A549 treated with DMSO at 1 μM for 4 hours (cell line): ENCODE measurements at places on chromosomes 6 and 20. TPM values are rescaled to one million over a fixed set of nuclear protein-coding genes. Genes with fewer than 3 reads are reported as not detected.

Gene CST5
- total RNA-seq = not detected in 5 replicates

Gene SCRT2
- total RNA-seq = not detected in 5 replicates

Gene MRPL2
- total RNA-seq = 50.9 to 60.3 TPM (median 57.7 TPM) in 5 replicates

Gene PDYN
- not detected in 5 replicates for total RNA-seq

Gene ARMC2
- total RNA-seq = 1.5 to 3.8 TPM (median 2.1 TPM) in 5 replicates

Gene TRPC4AP
- total RNA-seq = 46.7 to 61.3 TPM (median 57.9 TPM) in 5 replicates

Gene PDE7B
- 1.3 to 2.3 TPM (median 1.6 TPM) in 5 replicates for total RNA-seq

Gene TNNC2
- total RNA-seq = 0.31 TPM in 1 of 5 replicates, not detected in the others

Gene RIMS1
- not detected in 5 replicates for total RNA-seq

Gene PLAGL2
- total RNA-seq = 13.4 to 14.3 TPM (median 13.6 TPM) in 5 replicates

Gene NKX2-2
- not detected in 5 replicates for total RNA-seq

Gene GJA10
- total RNA-seq = not detected in 5 replicates

Gene BMP7
- 0.48 to 0.91 TPM (median 0.76 TPM) in 5 replicates for total RNA-seq
